Stimulated activated CD8-positive, alpha-beta memory T cell treated with anti-CD3 and anti-CD28 coated beads, Interleukin-4, amount 100 ng/mL, for 1 hour (primary cell): ENCODE measurements at places on chromosomes 5 and 9.

- DNase-seq, result no peak
Observed at GRCh38 chr5:388266-389196, 54.4 kb upstream of the EXOC3 start.

DNA sequence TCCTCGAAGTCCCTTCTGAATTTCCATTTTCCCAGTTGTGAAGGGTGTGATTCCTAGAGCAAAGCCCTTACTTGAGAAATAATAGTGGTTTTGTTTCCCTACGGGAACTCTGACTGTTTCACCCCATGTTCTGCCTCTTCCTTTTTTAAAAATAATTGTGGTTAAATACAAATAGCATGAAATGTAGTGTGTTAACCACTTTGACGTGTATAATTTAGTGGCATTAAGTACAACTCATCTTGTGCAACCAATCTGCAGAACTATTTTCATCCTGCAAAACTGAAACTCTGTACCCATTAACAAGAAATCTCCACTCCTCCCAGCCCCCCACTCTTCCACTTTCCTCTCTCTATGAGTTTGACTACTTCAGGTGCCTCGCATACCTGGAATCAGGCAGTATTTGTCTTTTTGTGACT is 35.6 kb upstream of the HAND1 start:
- no peak for DNase-seq

DNA sequence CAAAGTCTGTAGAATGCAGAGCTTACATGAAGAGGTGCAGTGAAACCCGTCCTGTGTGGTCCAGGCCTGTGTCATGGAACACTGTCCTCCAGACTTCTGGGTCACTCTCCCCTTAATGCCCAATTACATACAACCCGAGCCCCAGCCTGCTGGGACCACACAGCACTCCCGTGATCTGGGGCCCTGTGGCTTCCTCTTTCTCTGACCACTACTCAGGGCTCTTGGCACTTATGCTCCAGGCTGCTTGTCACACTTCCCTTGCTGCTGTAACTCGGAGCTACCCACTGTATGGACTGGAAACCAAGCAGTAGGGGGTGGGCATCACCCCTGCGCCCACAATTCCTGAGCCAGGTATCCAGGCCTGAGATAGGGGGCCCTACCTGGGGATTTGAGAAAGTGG is 10.3 kb upstream of the IL3 start:
- no peak for DNase-seq

DNA sequence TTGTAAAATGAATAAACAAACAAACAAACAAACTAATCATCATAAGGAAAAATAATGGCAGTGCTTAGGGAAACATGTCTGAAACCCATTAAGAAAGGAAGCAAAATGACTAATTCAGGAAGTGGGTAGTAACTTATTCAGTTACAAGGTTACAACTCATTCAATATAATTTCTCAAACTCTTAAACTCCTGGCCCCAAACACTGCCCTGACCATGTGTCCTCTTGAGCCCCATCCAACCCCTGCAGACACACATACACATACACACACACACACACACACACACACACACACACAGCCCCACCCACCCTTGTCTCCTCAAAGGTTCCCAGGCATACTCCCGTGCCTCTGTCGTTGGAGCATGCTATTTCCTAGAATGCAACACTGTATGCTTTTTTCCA is 193.9 kb downstream of the SEC61B start:
- DNase-seq, result no peak

DNA sequence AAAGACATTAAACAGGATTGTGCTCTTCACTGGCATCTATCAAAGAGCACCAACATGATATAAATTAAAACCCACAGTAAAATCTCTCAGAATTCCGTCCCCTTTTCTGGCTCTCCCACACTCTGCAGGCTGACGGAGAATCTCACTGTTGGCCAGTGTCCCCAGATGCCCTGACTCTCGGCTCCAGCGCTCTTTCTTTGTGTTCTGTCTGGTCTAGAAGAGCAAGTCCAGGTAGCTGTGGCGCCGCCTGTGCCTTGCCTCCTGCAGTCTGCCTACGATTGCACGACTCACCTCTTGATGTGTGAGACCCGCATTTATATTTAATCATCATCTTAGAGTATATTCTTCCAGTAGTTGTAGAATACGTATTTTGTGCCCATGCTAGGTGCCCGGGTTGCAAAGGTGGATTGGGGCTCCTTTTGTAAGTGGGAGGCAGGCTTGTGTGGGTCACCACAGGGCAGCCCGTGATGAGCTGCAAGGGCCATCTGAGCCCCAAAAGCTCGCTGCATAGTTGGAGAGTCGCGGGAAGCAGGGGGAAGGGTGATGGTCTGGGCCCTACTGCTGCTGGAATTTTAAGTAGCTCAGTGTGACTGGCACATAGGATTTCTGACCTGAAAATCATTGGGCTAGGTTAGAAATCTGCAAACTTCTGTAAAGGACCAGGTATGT is 55.6 kb downstream of the EHMT1 start:
- no peak for DNase-seq

DNA sequence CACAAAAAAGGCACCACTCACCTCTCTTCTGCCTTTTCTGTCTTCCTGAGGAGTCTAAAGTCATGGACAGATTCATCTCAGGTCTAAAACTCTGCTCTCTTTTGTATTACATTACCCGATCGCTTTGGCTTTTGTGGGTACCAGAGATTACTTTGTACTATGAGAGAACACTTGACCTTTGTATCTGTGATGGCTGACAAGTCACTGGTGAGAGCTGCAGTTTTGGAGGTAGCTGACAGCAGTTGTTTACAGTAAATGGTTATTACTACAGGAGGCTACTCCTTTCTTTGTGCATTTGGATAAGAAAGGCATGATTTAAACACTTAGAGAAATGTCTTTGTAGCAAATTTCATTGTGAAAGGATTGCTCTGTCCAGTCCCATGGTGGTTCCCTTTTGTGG is 307.3 kb downstream of the FBXL17 start:
- no peak for DNase-seq

DNA sequence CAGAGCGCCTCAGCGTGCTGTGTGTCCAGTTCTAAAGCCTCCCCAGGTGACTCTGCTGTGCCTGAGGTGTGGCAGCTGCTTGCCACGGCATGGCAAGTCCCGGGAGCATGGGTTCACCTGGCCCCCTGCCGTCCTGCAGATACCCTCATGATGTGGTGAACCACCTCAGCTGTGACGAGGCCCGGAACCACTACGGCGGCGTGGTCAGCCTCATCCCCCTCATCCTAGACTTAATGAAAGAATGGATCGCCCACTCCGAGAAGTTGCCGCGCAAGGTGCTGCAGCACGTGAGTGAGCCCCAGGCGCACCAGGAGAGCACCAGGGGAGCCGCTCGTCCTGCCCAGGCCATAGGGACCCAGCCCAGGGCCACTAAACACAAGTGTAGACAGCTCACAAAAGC is 9.5 kb downstream of the SPACA9 start:
- DNase-seq, result no peak

DNA sequence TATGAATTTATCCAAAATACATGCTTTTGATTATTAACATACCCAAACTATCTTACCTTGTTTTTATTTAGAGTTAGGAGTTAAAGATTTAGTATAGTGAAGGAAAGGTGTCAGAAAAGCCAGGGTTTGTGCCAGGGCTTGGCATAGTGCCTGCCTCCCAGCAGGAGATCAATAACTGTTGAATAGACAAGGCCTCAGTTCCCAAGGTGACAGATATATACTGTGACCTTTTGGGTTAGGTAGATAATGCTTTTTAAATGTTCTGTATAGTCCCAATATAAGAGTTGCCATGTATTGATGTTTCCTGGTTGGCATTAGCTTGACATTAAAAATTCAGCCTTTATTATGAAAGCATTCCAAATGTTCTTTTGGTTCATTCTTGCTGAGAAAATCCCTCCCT is 121.8 kb downstream of the MCTP1 start:
- no peak for DNase-seq

- DNase-seq, result no peak
Observed at GRCh38 chr5:76691467-76692273, 24.3 kb upstream of the F2R start.

DNA sequence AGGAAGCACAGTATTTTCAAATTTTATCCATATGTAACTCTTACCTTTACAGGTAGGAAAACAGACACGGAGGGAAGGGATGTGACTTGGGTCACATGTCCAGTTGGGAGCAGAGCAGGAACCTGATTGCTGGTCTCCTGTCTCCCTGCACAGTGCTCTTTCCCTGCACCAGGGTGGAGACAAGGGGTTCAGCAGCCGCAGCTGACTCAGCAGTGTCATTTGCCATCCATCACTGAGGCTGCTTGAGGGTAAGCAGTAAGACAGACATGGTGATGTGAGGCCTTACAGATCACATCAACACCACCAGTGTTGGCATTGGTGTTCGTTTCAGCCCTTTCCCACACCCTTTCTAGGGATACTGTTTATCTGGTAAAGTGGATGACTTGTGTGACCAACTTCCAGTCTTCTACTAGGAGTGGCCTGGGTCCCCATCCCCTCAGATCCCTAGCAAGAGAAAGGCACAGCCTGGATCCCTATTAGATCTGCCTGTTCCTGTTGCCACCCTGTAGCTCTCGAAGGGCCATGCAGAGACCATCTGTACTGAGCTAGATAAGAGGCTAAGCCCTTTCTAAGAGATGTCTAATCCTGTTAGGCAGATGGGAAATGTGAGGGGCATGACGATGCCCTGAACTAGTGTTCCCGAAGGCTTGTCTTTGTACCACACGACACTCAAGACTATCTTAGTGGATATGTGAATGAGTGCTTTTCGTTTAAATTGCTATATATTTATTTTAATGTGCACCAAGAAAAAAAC is 29.1 kb downstream of the FRMPD1 start:
- DNase-seq, result no peak

DNA sequence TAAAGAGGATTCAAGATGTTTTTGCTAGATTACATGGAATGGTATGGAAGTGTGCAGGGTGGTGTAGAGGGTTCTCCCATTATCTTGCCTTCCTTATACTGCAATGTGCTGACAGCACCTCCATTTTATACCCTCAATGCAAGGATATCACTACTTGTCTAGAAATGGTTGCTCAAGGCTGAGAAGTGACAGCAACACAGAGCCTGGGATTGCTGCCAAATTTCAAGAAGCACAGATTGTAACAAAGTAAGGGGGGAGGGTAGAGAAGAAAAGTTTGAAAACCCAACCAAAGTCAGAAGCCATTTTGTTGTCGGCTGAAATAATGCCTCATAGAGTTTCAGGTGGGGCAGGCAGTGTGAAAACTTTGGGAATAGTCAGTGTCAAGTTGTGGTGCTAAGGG is 29.8 kb downstream of the PCDHAC2 start:
- no peak for DNase-seq

DNA sequence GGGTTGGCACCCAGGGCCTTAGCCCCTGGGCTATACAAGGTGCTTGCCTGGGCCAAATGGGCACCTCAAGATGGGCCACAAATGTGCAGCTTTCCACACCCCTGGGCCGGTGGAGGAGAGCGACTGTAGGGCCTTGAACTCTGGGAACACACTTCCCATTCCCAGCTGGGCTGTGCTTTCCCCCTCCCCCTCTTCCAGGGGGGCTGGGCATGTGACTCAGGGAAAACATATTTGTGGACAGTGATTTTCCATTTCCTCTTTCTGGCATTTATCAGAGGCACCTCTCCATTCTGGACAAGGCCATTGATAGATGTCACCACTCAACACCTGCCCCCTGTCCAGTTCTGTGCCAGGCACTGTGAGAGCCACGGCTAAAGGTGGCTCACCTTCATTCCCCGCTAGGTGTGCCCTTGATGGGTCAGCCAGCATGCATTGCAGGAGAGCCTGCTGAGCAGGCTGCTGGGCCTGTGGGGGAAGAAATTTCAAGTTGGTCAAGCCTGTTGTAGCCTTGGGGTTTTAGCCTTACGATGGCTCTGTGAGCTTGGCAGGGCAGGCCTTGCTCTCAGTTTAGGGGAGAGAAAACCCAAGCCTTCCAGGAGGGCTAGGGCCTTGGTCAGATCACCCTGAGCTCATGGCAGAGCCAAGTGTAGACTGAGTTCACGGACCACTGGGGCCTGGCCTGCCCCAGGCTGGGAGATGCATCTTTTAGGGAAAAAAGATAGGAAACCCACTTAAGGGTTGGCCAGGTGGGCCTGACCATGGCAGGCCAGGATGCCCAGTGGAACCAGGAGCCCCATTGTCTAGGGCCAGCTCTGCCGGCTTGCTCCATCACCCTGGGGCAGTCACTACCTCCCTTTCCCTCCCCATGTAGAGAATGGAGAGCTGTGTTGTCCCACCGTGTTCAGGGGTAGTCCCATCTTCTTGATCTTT is 113.9 kb downstream of the DAB2IP start:
- DNase-seq, result no peak

- no peak for DNase-seq
Observed at GRCh38 chr9:4970970-4971641, 14.0 kb upstream of the JAK2 start.

DNA sequence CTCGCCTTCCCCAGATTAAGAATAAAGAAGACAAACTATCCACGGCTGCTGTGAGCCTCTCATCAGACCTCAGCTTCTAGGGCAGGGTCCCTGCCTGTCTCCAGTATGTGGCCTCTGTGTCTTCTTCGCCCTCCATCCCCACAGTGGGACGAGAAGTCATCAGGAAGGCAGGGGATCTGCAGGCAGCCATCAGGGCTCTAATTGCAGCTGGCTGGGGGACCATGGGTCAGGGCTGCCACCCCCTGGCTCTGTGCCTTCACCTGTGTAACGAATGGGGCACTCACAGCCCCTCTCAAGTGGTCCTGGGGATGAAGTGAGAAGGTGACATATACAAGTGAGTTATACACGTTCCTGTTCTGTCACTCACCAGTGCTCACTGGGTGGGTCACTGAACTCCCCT is 139.8 kb downstream of the KCNIP1 start:
- no peak for DNase-seq

GRCh38 chr5:102711525-102712385 is 43.4 kb upstream of the PAM start:
- no peak for DNase-seq

- DNase-seq, result no peak
Observed at GRCh38 chr5:82540301-82540700, 262.1 kb upstream of the RPS23 start.

DNA sequence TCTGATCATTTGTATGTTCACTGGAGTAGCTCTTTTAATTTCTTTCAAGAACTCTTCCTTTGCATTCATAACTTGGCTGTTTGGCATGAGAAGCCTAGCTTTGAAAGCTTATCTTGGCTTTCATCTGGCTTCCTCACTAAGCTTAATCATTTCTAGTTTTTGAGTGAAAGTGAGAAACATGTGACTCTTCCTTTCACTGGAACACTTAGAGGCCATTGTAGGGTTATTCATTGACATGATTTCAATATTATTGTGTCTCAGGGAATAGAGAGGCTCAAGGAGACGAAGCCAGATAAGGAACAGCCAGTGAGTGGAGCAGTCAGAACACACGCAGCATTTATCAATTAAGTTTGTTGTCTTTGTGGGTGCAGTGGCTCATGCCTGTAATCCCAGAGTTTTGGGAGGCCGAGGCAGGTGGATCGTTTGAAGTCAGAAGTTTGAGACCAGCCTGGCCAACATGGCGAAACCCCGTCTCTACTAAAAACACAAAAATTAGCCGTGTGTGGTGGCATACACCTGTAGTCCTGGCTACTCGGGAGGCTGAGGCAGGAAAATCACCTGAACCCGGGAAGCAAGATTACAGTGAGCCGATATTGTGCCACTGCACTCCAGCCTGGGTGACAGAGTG is 98.3 kb downstream of the UGCG start:
- DNase-seq, result no peak

DNA sequence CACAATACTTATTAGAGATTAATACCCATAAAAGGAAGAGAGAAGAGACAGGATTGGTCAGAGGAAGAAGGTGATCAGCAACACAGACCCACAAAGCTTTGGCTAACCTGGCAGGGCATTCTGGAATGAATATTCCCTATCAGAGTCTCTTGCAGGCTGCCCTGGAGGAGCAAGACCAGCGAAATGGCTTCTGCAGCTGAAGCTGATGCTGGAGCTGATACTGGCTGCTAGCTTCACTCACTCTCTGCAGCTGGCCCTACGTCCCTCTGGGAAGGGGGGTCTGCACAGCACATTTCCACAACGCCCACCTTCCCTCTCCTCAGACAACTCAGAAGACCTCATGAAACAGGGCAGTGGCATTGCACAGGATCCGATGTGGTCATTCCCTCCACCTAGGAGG is 169.9 kb upstream of the EFNA5 start:
- no peak for DNase-seq
